ENCODE measurements at places on chromosomes 13 and 19. TPM values are rescaled to one million over a fixed set of nuclear protein-coding genes. Genes with fewer than 3 reads are reported as not detected.

The SOX21 gene
- total RNA-seq = not detected

The ZNF607 gene
- total RNA-seq = 5.1 TPM

The KLF1 gene
- 0.13 TPM for total RNA-seq

The ZNF763 gene
- total RNA-seq = 2.2 TPM

The HPN gene
- not detected for total RNA-seq

The MYO1F gene
- 420 TPM for total RNA-seq

The OR7A5 gene
- not detected for total RNA-seq

The ZNF665 gene
- 2.0 TPM for total RNA-seq

The PLVAP gene
- not detected for total RNA-seq

The CASP14 gene
- not detected for total RNA-seq

DNA sequence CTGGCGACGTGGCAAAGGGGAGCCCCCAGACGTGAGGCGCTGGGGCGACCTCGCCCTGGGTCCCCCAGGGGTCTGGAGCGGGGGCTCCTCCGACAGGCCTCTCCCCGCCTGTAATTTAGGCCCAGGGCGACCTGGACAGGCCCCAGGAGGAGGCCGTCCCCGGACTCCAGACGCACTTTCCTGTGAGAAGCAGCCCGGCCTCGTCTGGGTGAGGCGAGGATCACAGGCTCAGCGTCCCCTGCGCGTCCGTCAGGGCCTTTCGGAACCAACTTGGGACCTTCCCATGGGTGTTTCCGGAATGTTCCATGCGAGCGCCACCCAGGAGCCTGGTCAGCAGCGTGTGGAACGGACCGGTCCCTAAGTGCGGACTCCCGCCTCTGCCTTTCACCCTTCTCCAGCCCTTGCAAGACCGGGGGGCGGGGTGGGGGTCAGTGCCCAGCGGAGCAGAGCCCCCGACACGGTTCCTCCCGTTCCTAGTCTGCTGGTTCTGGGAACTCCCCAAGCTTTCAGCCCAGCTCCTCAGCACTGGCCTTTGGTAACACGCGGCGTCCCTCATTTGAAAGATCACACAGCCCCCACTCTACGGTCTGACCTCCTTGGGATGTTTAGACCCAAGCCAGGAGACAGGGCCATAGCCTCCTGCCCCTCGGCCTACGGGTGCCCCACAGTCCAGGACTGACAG lies 1.1 kb upstream of the GRTP1 start:
- DNase-seq = peak; percentile 15

GRCh38 chr19:38891771-38892170 lies 7.6 kb downstream of the SIRT2 start:
- DNase-seq = no peak

- no peak for DNase-seq
Observed at GRCh38 chr13:69595181-69595580, 512.4 kb upstream of the ATXN8OS start.

GRCh38 chr13:92739306-92739818 lies 487.2 kb upstream of the GPC6 start:
- no peak for DNase-seq

- no peak for DNase-seq
Observed at GRCh38 chr19:55488986-55489710, 912 bp downstream of the SSC5D start.

GRCh38 chr19:44874317-44874716 lies 16.7 kb upstream of the TOMM40 start:
- no peak for DNase-seq

- DNase-seq = no peak
Observed at GRCh38 chr13:109480011-109480955, 306.1 kb downstream of the IRS2 start.

- DNase-seq = no peak
Observed at GRCh38 chr13:92894447-92894846, 332.2 kb upstream of the GPC6 start.

DNA sequence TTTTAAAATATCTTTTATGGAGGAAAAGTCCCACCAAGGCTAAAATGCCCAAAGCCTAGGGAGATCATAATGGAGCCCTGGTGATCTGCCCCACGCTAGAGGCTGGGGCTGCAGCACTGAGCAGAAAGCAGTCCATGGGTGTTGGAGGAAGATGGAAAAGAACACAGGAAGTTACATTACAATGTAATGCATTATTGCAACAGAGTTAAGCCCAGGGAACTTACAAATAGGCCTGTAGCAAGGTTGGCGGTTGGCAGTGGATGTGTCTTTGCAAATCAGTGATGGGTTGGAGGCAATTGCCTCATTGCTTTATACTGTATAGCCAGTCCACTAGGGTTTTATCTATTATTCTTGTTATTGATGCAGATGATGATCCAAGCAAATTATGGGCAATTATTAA lies 399.9 kb downstream of the NDFIP2 start:
- DNase-seq = no peak

GRCh38 chr13:34137200-34137599 lies 319.3 kb downstream of the RFC3 start:
- no peak for DNase-seq

DNA sequence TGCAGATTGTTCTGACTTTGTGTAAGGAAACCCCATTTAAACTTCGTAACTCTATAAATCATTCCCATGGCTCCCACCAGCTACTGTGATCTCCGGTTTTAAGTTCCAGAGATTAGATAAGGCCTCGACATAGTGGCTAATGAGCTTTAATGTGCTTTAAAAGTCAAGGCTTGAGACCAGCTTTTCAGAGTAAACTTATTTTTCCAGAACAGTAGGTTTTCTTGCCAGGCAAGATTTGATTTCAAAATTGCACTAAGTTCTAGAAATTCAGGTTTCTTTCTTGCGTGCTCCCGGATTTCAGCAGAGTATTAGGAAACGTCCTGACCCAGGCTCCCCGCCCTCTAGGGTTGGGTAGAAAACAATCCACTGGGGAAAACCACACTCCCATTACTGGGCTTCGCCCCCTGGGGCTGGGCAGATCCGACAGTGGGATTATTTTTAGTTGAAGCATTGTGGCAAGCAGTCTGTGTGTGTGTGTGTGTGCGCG lies 43.3 kb downstream of the CRYL1 start:
- no peak for DNase-seq

- no peak for DNase-seq
Observed at GRCh38 chr13:110245416-110245899, 61.5 kb downstream of the COL4A1 start.

DNA sequence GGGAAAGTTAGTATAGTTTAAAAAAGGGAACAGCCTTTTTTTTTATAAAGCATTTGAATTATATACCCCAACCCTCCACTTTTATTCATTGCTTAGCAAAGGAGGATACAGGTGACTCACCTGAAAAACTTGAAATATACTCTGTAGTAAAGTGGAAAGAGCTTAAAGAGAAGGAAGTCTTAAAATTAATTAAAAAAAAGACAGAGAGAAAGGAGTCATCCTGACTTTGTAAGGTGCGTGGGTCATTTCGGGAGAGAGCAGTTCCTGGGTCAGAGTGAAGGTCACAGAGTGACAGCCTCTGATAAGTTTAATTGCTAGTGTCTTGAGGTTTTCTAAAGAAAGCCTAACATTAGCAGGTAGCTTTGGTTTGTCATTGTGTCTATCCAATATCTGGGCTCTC lies 310.3 kb downstream of the KLF5 start:
- DNase-seq = no peak

- no peak for DNase-seq
Observed at GRCh38 chr13:85366759-85367417, 432.3 kb downstream of the SLITRK6 start.

- DNase-seq = no peak
Observed at GRCh38 chr13:29108068-29108786, 288.1 kb downstream of the MTUS2 start.

GRCh38 chr13:50990065-50990817 lies 80.7 kb downstream of the RNASEH2B start:
- DNase-seq = no peak

GRCh38 chr19:22503524-22503923 lies 81.4 kb upstream of the ZNF98 start:
- DNase-seq = no peak

GRCh38 chr13:50948601-50949000 lies 39.0 kb downstream of the RNASEH2B start:
- no peak for DNase-seq

DNA sequence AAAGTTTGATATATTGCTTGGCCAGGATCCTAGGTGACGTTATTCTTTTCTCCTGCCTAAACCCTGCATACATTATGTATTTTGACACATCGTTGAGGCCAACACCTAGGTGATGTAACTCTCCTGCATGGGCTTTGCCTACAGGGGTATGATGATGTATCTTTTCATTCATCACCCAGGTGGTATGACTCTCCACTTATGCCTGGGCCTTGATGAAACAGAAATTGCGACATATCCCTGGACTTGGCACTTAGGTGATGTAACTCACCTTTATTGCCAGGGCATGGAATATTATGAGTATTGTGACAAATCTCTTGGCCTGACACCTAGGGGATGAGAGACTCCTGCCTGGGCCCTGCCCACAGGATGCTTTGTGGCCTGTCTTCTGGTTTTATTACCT lies 18.5 kb upstream of the ZNF681 start:
- DNase-seq = no peak

- DNase-seq = no peak
Observed at GRCh38 chr19:53521373-53522202, 16.4 kb upstream of the ZNF331 start.

GRCh38 chr13:67267136-67267535 lies 37.0 kb upstream of the PCDH9 start:
- DNase-seq = no peak

- DNase-seq = no peak
Observed at GRCh38 chr19:4367781-4368127, 24.4 kb downstream of the MPND start.

- no peak for DNase-seq
Observed at GRCh38 chr13:99331881-99332293, 24.7 kb upstream of the GPR183 start.

DNA sequence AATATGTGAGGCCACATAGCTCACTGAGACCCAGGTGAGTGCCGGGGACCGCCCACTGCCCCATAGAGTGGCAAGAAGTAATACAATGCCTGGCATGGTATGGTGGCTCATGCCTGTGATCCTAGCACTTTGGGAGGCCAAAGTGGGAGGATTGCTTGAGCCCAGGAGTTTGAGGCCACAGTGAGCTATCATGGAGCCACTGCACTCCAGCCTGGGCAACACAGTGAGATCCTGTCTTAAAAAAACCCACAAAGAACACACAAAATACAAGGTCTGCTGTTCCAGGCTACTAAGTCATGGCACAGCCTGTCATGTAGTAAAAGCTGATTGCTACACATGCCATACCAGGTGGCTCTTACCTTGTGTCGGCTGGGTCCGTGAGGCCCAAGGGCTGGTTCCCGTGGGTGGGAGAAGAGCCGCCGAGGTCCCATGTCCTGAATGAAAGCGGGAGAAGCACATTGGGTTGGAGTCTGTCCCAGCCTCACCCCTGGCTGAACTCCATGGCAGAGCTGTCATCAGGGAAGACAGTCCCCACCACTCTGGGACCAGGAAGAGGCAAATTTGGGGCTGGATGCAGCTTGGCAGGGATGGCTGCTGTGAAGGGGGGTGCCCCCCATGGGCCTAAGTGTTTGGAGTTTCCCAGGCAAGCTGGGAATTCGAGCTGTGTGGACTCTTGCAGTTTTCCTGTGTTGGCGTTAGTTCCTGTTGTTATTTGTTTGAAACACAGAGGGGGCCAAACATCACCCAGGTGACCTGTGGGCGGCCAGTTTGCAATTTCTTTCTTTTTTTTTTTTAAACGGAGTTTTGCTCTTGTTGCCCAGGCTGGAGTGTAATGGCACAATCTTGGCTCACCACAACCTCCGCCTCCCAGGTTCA lies 3.2 kb upstream of the FDX2 start:
- DNase-seq = no peak

DNA sequence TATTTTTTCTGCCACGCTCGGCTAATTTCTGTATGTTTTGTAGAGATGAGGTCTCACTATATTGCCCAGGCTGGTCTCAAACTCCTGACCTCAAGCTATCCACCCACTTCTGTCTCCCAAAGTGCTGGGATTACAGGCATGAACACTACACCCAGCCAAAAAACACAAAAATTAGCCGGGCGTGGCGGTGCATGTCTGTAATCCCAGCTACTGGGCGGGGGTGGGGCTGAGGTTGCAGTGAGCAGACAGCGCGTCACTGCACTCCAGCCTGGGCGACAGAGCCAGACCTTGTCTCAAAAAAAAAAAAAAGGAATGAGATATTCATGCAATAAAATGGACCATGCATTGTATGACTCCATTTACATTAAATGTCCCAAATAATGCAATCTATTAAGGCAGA lies 32.2 kb downstream of the VASP start:
- DNase-seq = no peak

- no peak for DNase-seq
Observed at GRCh38 chr13:109983447-109983846, 197.1 kb upstream of the IRS2 start.

GRCh38 chr13:46655377-46656180 lies 102.6 kb downstream of the LRCH1 start:
- no peak for DNase-seq

DNA sequence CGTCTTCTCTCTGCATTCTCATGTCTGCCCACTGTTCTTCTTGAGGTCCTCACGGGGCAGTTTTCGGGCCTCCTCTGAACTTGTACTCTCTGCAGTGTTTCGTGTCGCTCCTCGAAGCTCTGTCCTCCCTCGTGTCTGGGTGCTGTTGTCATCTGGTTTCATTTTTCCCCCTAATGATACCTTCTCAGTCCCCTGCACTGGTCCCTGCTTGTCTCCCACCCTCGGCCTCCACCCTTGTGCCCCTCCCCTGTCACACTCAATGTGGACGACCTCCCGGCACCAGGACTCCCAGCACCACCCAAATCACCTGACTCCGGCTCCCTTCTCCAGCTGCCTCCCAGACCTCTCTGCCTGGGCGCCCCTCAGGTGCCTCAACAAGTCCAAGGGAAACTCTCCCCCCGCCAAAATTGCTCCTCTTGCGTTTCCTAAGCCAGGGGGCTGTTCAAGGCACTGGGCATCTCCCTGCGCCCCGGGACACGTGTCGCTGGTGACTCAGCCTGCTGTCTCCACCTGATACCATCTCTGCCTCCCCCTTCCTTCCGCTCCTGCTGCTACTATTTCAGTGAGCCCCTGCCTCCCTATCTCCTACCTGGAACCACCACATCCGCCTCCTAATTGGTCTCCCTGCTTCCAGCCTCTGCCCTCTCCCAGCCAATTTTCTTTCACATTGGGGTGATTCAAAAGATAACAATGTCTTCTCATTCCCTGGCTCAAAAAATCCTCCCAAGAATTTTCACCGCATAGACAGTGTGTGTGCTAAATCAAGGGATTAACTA lies 49.5 kb downstream of the RFX2 start:
- DNase-seq = peak; percentile 55

- no peak for DNase-seq
Observed at GRCh38 chr13:42532561-42533335, 41.2 kb upstream of the TNFSF11 start.

DNA sequence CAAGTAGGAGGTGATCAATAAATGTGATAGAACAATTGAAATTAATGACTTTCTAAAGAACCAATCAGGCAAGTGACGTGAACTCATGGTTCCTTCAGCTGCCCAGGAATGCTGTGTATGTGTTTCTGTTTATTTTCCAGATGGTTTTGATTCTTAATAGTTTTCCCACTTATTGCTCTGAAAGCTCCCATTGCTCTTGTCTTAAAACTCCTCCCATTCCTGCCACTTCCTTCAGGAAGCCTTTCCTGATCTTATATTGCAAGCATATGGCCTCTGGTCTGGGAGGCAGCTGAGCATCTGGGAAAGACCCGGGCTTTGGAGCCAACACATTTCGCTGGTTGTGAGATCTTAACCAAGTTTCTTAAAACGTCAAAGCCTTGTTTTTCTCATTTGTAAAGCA lies 17.1 kb upstream of the LATS2 start:
- no peak for DNase-seq

GRCh38 chr13:22031702-22032286 lies 360.9 kb downstream of the FGF9 start:
- DNase-seq = no peak

GRCh38 chr19:46634045-46634655 lies 1.9 kb downstream of the GNG8 start:
- peak; percentile 96 for DNase-seq

Measured in activated CD4-positive, alpha-beta memory T cell treated with anti-CD3 and anti-CD28 coated beads, Interleukin-2, amount 10 ng/mL, durations not matched to agents 7 days and 5 days (primary cell).